Adipocyte (in vitro differentiated cells): ENCODE measurements at places on chromosomes 4 and X.
A peak's percentile ranks its signal among the peaks of the same experiment; 100 is the strongest.

- no peak for DNase-seq
Measured at GRCh38 chr4:37825968-37826294, 555 bp upstream of the PGM2 start.

GRCh38 chrX:38618180-38618579 lies 56.8 kb downstream of the TSPAN7 start:
- no peak for DNase-seq

GRCh38 chr4:56630876-56631666 lies 50.0 kb downstream of the HOPX start:
- peak; percentile 67 for DNase-seq

- no peak for DNase-seq
Measured at GRCh38 chr4:184386271-184386781, 88.0 kb downstream of the IRF2 start.

DNA sequence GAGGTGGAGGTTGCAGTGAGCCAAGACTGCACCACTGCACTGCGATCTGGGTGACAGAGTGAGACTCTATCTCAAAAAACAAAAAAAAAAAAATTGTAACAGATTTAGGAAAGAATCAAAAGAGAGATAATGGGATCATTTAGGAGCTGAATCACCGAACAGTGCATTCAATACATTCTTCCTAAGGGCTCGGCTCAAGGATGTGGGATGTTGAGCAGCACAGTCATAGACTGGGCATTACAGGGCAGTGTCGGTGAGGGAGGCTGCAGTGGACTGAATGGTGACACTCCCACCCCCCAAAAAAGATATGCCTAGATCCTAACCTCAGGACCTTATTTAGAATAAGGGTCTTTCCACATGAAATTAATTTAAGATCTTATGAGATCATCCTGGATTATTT lies 70.0 kb downstream of the EVC2 start:
- DNase-seq = peak; percentile 76

DNA sequence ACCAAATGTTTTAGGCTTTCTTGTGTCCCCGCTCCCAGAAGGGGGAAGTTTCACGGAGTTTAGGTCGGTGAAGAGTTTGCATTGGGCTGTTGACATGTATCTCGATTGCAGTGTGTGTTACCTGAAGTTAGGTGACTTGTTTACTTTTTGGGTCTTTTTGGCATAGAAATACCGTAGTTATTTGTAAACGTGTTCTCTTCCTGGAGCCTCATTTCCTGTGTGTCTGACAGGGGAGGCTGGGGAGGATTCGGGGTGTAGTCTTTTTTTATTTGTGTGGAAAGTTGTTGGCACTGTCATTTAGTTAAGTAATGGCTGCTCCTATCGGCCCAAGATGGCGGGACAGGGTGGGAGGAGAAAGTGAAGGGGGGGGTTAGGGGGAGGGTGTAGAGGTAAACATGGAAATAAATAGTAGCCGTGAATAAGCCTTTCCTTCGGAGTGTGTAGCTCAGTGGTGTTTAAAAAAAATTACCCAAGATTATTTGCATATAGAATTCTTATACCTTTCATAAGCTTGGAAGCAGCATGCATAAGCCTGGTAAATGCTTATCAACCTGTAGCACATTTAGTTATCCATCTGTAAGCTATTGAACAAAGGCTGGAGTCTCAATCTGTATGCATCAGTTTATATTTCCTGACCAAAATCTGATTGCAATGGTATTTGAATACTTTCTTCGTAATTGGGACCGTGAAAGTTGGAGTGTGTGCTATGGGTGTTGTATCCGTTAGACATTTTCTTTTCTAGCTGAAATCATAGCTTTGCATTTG lies 1.6 kb downstream of the KDM6A start:
- DNase-seq = peak; percentile 73

DNA sequence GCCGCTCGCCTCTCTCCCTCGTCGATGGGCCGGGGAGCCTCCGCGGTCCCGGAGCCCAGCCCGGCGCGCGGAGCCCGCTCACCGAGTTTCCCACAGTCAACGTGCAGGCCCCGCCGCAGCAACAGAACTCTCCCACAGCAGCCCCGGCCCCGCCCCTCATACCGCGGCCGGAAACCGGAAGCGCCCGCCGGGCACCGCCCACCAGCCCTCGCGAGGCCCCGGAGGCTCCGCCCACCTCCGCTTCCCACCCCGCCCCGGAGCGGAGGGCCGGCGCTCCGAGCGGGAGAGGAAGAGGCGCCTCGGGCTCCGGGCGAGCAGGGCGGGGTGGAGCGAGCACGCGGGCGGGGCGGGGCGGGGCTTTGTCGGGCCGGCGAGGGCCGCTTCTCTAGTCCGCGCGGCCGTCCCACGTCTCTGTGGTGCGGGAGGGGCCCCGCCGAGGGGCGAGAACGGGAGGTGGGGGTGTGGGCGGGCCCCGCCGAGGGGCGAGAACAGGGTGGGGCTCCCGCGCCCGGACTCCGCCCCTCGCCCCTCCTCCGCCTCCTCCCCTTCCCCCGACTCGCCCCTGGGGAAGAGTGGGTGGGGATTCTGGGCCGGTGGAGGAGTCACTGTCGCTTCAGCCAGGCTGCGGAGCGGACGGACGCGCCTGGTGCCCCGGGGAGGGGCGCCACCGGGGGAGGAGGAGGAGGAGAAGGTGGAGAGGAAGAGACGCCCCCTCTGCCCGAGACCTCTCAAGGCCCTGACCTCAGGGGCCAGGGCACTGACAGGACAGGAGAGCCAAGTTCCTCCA lies at the start of the genes ABCD1 and BCAP31:
Gene ABCD1, plus strand, starts transcription at position 605 of the 787 bp plus-strand sequence. CDS start 411 bp downstream, outside the sequence.
Gene BCAP31, minus strand, starts transcription at position 136 of the 787 bp plus-strand sequence. CDS start 1,143 bp downstream, outside the sequence.
- DNase-seq = peak; percentile 93

- DNase-seq = no peak
Measured at GRCh38 chrX:22345884-22346283, 73.2 kb downstream of the CBLL2 start.

DNA sequence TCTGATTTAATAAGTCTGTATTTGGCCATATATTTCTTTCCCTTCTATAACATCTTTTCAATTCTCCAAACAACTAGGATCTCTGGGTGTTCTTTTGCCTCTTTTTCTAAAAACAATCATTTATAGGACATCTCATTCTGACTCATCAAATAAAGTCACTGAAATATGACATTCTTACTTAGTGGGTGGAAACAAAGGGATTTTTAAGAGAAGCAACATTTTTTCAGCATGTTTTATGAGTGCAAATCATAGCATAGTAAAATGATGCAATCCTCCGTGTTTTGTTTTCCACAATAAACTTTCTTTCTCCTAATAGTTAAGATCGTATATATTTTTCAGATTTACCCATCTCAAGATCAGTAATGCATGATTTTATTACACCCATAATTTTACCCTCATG lies 179.8 kb downstream of the SPCS3 start:
- peak; percentile 75 for DNase-seq

- DNase-seq = no peak
Measured at GRCh38 chr4:61451935-61452334, 251.8 kb downstream of the ADGRL3 start.

- DNase-seq = peak; percentile 30
Measured at GRCh38 chr4:38368613-38369012, 295.4 kb upstream of the KLF3 start.

DNA sequence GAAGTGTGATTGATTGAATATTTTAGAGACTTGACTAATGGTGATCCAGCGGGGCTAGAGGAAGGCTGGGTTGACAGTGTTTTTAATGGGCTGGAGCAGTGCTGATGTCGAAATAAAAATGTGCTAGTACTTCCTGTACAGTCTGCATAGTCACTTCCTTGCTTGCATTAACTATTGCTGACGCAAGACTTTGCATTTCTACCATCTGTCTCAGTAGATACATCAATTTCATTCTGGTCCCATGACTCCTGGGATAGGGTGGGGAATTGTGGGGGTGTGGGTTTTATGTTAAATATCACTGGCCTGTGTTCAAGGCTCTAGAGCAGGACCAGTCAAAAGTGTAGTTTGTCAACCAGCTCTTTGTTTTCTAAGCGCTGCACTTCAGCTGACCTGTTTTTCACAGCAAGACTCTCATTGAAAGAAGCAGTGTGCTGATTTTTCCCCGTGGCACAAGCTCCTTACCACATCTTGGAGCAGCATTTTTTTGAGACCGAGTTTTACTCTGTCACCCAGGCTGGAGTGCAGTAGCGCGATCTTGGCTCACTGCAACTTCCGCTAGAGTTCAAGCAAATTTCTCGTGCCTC lies 35.2 kb upstream of the PHEX start:
- peak; percentile 28 for DNase-seq

- peak; percentile 39 for DNase-seq
Measured at GRCh38 chrX:17788439-17788838, 51.1 kb downstream of the SCML1 start.

- DNase-seq = peak; percentile 50
Measured at GRCh38 chr4:126807132-126807531, 825.6 kb upstream of the INTU start.

DNA sequence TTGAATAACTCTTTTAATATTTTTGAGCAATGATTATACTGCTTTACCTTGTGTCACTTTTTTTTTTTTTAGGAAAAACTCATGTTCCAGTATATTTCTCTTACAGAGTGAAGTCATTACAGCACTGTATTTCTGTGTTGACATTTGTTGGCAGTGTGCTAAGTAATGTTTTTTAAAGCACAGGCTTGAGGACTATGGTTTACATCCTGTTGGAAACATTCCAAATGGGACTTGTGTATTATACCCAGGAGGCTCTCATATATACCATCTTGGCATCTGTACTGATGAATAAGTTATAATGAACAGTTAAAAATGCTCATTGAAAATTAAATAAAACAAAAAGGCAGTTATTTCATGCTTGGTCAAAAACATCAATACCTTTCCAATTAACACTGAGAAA lies 33.8 kb downstream of the CEP44 start:
- DNase-seq = peak; percentile 26

- peak; percentile 65 for DNase-seq
Measured at GRCh38 chrX:12292996-12293765, 154.9 kb downstream of the FRMPD4 start.
